ENCODE measurements at places on chromosomes 7 and 10. TPM values are rescaled to one million over a fixed set of nuclear protein-coding genes. Genes with fewer than 3 reads are reported as not detected.

The EPO gene
- total RNA-seq, result not detected

The STRIP2 gene
- 0.88 TPM for total RNA-seq

The HECTD2 gene
- total RNA-seq, result 5.6 TPM

The OR2A12 gene
- not detected for total RNA-seq

The PDGFA gene
- 4.0 TPM for total RNA-seq
